Fibroblast of the conjunctiva (primary cell): ENCODE measurements at places on chromosomes 13 and 19.

DNA sequence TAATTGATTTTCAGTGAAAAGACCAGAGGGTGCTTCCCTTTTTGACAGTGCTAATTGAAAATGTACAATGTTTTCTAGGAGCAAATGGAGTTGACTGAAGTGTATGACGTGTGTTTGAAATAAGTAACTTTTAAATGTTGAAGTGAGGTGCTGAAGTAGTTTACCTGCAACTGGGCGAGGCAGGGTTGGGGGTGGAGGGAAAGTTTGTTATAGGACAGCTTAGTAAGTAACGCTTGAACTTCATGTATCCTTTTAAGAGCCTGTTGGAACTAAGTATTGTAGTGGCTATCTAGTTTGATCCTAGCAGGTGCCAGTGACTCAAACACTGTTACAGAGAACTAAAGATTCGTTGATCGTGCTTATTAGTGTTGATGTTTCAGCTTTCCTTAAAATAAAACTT lies 5.9 kb downstream of the SLAIN1 start:
- no peak for DNase-seq

- no peak for DNase-seq
Measured at GRCh38 chr19:57338877-57339276, 12.2 kb upstream of the ZNF304 start.

DNA sequence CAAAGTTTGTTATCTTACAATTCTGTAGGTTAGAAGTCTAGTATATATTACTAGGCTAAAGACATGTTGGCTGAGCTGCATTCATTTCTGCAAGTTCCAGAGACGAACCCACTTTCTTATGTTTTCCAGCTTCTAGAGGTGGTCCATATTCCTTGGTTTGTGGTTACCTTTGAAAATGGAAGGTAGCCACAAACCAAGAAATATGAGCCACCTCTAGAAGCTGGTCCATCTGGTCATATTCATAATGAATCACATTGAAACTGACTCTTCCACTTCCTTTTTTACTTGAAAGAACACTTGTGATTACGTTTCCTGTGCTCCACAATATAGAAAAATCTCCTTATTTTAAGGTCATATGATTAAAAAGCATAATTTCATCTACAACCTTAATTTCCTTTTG lies 943.0 kb upstream of the PCDH9 start:
- no peak for DNase-seq

DNA sequence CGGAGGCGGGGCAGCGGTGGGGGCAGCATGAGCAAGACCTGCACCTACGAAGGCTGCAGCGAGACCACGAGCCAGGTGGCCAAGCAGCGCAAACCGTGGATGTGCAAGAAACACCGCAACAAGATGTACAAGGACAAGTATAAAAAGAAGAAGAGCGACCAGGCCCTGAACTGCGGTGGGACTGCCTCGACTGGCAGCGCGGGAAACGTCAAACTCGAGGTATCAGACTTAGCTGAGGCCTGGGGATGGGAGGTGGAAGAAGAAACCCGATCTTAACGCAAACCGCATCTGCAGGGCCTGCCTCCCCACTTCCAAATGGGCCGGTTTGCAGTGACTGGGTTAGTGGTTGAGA lies 693 bp downstream of the RFXAP start:
- no peak for DNase-seq

- DNase-seq = no peak
Measured at GRCh38 chr13:61916483-61916882, 500.8 kb upstream of the PCDH20 start.

GRCh38 chr13:43008596-43008995 lies 14.8 kb upstream of the DNAJC15 start:
- no peak for DNase-seq

DNA sequence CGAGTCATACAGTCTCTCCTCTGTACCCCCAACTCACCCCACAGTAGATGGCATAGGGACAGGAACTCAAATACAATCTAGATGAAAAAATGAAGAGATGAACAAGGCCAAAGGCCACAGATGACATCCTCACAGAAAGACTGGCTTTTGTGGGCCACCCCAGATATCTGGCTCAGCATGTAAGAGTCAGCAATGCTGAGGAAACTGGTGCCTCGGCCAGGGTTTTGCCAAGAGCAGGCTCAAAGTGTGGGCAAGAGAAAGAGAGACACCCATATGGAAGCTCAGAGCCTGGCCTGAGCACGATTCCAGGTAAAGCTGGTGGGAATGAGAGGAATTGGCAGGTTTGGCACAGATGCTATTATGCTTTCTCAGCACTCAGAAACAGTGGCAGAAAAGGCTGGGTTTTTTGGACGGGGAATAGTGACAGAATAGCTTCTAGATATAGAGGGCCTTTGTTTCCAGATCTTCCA lies 460.6 kb downstream of the FOXO1 start:
- no peak for DNase-seq

- DNase-seq = no peak
Measured at GRCh38 chr19:49590971-49591730, at the start of gene PRR12. PRR12 (plus strand) TSS chr19:49591182; CDS start chr19:49591655, 473 bp downstream.
